ENCODE measurements at places on chromosomes 11 and 22.

- no peak for DNase-seq
Measured at GRCh38 chr22:19559324-19559811, 35.2 kb upstream of the CLDN5 start.

- no peak for DNase-seq
Measured at GRCh38 chr11:17748761-17749721, 14.5 kb downstream of the KCNC1 start.

DNA sequence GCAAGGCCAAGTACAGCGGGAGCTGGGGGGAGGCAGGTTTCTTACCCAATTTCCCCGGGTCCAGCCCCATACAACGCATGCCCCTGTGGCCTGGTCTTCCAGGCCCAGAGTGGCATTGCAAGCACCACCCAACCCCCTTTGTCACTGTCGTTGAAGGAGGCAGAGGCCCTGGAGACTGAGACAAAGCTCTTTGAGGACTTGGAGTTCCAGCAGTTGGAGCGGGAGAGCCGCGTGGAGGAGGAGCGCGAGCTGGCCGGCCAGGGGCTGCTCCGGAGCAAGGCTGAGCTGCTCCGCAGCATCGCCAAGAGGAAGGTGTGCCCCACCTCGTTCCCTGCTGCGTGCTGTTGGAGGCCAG is 27.8 kb downstream of the PHLDB1 start:
- no peak for DNase-seq

GRCh38 chr22:35305525-35306070 is 5.9 kb downstream of the TOM1 start:
- DNase-seq = no peak

GRCh38 chr22:44712962-44713361 is 11.0 kb downstream of the PRR5 start:
- no peak for DNase-seq

GRCh38 chr22:48205790-48206189 is 1443.3 kb downstream of the TBC1D22A start:
- no peak for DNase-seq

- DNase-seq = no peak
Measured at GRCh38 chr11:120929664-120930154, 94.2 kb upstream of the TBCEL start.

DNA sequence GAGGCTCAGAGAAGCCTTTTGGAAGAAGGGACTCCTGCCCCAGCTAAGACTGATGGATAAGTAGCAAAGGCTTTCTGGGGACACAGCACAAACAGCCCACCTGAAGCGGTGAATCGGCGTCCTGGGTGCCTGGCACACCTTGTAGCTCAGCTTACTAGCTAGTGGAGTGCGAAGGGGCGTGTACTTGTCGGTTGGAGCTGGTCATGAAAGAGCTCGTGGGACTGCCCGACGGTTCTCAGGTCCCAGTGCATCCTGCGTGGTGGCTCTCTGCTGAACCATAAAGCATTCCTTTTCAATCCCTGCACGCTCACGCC is 690 bp upstream of the UVRAG start:
- no peak for DNase-seq

DNA sequence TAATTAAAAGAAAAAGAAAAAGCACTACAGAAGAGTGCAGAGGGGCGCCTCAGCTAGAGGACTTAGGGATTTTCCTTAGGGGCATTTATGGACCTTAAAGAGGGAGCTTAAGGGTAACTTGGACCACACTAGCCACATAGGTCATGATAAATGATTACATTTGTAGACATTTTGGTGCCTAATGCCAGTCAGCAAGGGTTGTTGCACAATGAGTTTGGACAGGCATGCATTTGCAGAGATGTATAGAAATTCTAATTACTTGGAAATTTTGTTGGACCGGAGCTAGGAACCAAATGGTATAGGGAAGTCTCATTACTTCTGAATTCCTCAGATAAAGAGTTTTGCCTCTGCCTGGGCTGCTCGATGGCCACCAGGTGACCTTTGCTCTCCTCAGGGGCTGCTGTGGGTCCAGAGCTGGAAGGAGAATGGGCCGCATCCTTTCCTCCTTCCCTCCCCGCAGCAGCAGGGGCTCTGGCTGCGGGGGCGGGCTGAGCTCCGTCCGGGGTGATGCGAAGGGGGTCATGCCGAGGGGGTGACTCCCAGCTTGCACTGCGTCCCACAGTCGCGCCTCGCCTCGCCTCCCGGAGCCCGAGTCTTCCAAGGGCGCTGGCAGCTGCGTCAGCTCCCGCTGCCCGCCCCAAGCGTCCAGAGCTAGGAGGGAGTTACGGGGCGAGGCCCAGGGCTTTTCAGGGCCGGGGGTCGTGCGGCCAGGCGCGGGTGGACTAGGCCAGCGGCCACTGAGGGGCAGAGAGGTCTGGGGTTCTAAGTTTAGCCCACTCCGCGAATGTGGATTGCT is 20.3 kb upstream of the MALAT1 start:
- no peak for DNase-seq

DNA sequence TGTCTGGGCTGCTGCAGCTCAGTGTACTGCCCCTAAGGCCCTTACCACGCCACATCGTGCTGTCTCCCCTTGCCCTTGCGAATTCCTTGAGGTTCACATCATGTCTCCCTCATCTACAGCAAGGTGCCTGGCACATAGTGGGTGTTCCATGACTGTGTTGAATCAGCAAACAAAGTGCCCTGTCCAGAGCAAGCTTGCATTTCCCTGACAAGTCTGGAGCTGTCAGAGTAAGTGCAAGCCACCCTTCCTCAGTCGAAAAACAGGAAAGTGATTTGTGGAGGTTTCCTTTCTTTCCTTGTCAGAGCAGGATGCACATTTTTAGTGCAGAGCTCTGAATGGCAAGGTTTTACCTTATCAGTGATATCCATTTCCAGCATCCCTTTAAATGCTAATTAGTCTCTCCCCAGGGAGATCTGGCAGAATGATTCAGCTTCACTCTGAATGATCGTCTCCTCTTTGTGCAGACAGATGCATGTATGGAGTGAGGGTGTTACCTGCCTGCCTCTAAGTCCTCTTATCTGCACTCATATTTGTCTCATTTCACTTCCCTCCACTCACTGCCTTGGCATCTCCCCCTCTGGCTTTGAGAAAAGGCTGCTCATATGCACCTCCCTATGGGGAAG is 331.2 kb downstream of the TMEM135 start:
- no peak for DNase-seq

GRCh38 chr11:97645736-97646135 is 1255.9 kb downstream of the JRKL start:
- no peak for DNase-seq

DNA sequence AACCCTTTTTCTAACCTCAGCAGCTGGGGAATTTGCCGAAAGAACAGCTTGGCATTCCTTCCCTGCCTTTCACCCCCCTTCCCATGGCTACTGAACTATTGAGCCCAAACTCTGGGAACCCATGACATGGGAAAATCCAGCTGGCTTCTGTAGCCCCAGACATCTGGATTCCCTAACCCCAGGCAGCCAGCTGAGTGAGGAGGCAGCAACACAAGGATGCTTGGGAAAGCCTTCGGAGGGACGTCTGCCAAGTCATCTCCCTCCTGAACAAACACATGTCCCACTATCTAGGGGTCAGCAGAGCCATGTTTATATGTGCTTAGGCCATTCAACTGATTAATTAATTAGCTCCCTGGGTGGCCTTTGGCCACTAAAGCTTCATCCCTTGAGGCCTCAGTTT is 21.6 kb downstream of the LRRC55 start:
- DNase-seq = no peak

- no peak for DNase-seq
Measured at GRCh38 chr11:91979775-91980174, 244.8 kb upstream of the FAT3 start.

DNA sequence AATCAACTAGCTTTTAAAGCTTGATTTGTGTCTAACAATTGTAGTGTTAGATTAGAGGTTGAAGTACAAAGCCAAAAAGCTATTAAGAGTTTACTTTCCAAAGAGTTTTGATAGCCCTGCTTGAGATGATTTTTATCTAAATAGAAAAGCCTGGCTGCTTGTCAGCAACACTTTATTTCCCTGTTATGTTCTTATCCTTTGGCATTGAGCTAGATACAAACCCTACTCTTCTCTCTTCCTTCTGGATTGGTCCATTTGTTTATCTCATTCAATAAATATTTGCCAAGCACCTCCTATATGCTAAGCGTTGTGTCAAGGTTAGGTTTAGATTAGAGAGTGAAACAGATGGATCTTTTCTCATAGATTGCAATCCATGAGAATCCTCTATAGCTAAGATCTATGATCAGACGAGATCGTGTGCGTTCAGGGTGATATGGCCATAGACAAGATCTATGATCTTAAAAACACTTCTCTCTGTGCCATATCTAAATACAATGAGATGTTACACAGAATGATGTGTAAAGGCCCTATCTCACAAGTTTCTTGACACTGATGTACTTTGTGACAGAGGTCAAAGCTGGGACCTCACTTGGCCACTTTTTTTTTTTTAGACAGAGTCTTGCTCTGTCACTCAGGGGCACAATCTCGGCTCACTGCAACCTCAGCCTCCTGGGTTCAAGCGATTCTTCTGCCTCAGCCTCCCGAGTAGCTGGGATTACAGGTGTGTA is 57.8 kb downstream of the CTNND1 start:
- no peak for DNase-seq

GRCh38 chr22:19805821-19806212 is 45.2 kb downstream of the TBX1 start:
- no peak for DNase-seq

GRCh38 chr22:36745301-36745995 is 30.5 kb downstream of the IFT27 start:
- no peak for DNase-seq

GRCh38 chr11:2898366-2899079 is 12.9 kb upstream of the CDKN1C start:
- peak; percentile 42 for DNase-seq

DNA sequence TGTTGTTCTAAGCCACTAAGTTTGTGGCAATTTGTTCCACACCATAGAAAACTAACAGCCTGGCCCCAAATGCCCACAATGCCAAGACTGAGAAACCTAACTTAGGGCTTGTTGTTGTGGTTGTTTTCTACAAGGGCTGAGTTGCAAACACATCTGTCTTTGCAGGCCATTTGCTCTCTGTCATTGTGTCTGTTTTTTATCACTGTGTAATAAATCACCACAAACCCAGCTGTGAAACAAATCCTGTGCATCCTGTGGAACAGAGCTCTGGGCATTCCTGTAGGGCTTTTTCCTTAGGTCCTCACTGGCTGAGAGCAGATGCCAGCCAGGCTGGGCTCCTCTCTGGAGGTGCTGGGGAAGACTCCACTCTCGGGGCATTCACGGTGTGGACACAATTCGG is 15.7 kb upstream of the SYT8 start:
- no peak for DNase-seq

- DNase-seq = no peak
Measured at GRCh38 chr11:13384908-13385640, 77.9 kb downstream of the BTBD10 start.

- DNase-seq = no peak
Measured at GRCh38 chr22:49735411-49735900, 92.2 kb downstream of the BRD1 start.

DNA sequence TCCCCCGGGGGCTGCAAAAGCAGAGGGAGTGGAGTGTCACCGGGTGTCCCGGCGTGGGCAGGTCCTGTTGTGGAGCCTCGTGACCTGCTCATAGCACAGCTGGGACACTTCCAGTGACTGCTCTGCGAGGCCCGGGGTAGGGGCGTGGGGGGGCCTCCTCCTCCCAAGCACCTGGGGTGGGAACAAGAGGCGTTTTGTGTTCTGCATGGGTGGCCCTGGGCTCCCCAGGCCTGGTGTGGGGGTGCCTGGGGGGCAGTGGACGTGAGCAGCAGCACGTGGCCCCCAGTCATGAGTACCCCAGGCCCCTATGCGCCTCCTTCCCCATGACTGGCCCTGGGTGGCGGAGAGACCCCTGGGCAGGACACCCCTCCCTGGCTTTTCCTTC is 104.7 kb downstream of the KCNQ1 start:
- DNase-seq = no peak

GRCh38 chr22:23606204-23607131 is 25.7 kb downstream of the DRICH1 start:
- DNase-seq = no peak

GRCh38 chr22:36743011-36743410 is 32.9 kb downstream of the IFT27 start:
- DNase-seq = no peak

DNA sequence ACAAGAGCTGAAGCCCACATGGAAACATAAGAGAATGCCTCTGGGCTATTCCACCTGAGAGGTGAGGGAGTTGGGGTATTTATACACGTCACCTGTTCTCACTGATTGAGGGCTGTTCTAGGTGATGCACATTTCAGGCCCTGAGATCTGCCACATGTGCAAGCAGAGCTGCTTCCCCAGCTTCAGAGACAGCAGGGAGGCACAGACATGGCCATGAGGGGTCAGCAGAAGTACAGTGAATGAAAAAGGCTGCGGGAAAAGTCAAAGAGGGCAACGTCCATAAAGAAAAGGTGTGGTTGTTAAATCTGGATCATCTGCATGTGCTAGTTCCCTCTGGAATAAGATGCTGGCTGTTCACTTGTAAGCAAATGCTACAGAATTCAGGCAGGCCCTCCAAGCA is 75.4 kb downstream of the GAB4 start:
- DNase-seq = no peak

DNA sequence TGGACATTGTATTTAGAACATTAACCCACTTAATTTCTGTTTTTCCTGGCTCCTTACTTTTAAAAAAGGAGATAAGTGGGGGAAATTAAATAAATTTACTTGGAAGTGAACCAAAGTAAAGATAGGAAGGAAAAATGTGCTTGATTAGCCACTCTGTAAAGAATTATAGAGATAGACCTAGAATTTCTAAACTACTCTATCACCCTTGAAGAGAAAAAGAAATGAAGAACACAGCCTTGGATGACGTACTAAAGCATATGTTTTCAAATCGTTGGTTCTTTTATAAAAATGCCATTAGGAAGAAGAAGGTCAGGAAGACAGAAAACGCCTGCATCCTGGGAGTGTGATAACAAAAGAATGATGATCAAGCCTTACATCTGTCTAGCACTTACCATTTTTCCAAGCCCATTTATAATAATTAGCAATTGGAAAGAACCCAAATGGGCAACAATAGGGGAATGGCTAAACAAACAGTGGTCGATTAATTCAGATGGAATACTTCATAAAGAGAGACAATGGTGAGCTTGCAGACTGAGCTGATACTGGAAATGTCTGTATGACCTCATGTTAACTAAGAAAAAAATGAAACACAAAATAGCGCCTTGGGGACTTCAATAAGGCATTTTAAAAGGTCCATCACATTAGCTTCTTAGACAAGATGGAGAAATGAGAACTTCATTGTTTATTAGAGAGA is 81.0 kb upstream of the LRRC55 start:
- DNase-seq = no peak

- DNase-seq = no peak
Measured at GRCh38 chr22:48431536-48432315, 1395.9 kb downstream of the BRD1 start.

DNA sequence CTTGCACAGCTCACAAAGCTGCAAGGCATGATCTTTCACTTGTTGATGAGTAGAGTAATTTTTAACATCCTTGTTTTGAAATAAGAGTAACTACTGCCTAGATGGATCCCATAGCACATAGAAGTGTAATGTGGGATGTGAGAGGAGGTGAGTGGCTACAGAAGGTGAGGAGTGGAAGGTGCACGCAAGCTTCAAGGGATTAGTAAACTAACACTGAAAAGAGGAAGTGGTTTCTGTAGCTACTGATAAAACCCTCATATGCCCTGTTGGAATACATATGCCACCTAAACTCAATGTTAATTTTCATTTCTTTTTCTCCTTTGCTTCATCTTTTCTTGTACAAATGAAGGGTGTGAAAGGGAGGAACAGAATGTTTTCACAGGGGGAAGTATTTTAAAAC is 22.0 kb upstream of the CTSC start:
- no peak for DNase-seq

- DNase-seq = no peak
Measured at GRCh38 chr11:6203327-6203726, 2.0 kb upstream of the C11orf42 start.

Measured in T-helper 22 cell (primary cell).